ENCODE measurements at places on chromosomes 12 and 14.
A peak's percentile ranks its signal among the peaks of the same experiment; 100 is the strongest.

- DNase-seq = peak; percentile 96
These were observed 717 bp downstream of the UBC start for GRCh38 chr12:124913474-124914391.

- DNase-seq = no peak
These were observed 225.1 kb downstream of the DIO2 start for GRCh38 chr14:79986251-79986650.

DNA sequence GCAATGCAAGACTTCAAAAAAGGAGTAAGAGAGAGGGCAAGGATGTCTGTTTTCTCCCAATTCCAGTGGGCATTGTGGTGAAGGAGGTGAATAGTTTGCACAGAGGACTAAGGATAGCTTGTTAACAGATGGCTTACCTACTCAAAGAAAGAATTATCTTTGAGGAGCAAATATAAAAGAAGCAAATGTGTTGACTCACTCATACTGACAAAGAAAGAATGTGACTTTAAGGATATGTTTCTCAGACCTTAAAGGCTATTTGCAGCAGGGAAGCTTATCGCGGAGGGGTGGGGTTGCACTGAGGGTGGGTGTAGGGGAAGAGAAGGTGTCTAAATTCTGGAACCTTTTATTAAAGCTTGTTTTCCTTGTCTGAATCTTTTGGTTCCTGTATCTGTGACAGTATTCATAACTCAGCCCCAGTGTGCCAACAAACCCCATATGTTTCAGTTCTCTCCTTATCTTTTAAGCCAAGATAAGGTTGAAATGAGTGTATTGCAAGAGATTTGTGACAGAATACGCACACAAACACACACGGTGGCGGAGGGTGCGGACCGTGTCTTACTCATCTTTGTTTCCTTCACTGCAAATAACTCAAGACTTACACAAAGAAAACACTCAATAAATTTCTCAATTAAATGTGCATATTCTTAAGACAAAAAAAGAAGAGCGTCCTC lies 146.4 kb upstream of the ARID2 start:
- no peak for DNase-seq

- no peak for DNase-seq
These were observed 57.4 kb downstream of the CMAS start for GRCh38 chr12:22103418-22103817.

Measured in upper lobe of right lung (tissue), 1 donor.